ENCODE measurements at places on chromosomes 16 and 17. TPM values are rescaled to one million over a fixed set of nuclear protein-coding genes. Genes with fewer than 3 reads are reported as not detected.

Gene IKZF3
- 0.31 TPM for total RNA-seq

Gene TP53TG3B
- not detected for total RNA-seq

Gene EIF5A
- total RNA-seq, result 978 TPM

DNA sequence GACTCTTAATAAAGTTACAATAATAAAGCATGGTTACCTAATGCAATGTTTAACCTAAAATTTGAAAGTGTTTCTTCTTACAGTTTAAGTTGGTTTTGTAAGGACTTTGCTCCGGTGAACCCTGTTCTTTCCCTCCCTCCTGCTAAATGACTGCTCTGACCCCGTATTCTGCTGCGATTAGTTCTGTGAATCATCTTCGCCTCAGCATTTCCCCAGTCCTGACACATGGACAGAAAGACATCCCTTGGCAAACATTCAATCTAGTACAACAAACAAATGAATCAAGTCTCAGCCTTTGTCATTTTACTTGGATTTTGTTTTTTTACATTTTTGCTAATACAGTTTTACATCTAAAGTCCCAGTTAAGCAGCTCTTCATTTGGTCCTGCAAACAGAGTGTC is 15.4 kb downstream of the KCNJ2 start:
- no peak overlapping the region for H3K27ac ChIP-seq
- H3K36me3 ChIP-seq, result no peaks in the 10 kb centered on the region
- no peak overlapping the region for H3K4me3 ChIP-seq
- DNase-seq, result no peak
- no peaks in the 10 kb centered on the region for H3K4me1 ChIP-seq

- no peak overlapping the region for H3K4me3 ChIP-seq
- 0 out of 2 replicates have a peak, but pooled peaks cover 1% of the 10 kb centered on the region for H3K4me1 ChIP-seq
- H3K27me3 ChIP-seq, result no peaks in the 10 kb centered on the region
- no peak overlapping the region for H3K27ac ChIP-seq
These were observed 75.1 kb downstream of the METRNL start for GRCh38 chr17:83154311-83155127.

DNA sequence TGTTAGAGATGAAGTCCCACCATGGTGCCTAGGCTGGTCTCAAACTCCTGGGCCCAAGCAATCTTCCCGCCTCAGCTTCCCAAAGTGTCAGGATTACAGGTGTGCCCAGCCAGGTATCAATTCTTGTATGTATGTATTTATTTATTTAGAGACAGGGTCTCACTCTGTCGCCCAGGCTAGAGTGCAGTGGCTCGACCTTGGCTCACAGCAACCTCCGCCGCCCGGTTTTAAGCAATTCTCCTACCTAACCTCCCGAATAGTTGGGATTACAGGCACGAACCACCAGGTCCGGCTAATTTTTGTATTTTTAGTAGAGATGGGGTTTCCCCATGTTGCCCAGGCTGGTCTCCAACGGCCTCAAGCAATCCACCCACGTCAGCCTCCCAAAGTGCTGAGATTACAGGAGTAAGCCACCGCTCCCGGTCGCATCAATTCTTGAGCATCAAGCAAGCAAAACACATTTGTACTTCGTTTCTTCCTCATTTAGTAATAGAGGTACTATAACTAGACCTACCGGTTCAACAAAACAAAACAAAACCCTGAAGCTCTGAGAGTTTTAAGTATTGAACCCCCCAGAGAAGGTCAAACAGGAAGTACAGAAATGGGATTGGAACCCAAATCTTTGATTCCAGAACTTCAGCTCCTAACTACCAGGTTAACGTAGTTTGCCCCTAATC is 1.0 kb upstream of the ZNF500 start:
- no peak overlapping the region for H3K27ac ChIP-seq
- H3K36me3 ChIP-seq, result no peaks in the 10 kb centered on the region
- H3K4me1 ChIP-seq, result no peaks in the 10 kb centered on the region
- H3K27me3 ChIP-seq, result no peaks in the 10 kb centered on the region

GRCh38 chr16:69443927-69444631 is 19.7 kb downstream of the CYB5B start:
- no peaks in the 10 kb centered on the region for H3K4me1 ChIP-seq
- no peak for DNase-seq
- H3K4me3 ChIP-seq, result no peak overlapping the region

GRCh38 chr17:35804658-35805192 is 4.6 kb upstream of the TAF15 start:
- DNase-seq, result peak; percentile 83
- H3K36me3 ChIP-seq, result no peaks in the 10 kb centered on the region
- H3K4me1 ChIP-seq, result no peaks in the 10 kb centered on the region
- H3K4me3 ChIP-seq, result no peak overlapping the region

DNA sequence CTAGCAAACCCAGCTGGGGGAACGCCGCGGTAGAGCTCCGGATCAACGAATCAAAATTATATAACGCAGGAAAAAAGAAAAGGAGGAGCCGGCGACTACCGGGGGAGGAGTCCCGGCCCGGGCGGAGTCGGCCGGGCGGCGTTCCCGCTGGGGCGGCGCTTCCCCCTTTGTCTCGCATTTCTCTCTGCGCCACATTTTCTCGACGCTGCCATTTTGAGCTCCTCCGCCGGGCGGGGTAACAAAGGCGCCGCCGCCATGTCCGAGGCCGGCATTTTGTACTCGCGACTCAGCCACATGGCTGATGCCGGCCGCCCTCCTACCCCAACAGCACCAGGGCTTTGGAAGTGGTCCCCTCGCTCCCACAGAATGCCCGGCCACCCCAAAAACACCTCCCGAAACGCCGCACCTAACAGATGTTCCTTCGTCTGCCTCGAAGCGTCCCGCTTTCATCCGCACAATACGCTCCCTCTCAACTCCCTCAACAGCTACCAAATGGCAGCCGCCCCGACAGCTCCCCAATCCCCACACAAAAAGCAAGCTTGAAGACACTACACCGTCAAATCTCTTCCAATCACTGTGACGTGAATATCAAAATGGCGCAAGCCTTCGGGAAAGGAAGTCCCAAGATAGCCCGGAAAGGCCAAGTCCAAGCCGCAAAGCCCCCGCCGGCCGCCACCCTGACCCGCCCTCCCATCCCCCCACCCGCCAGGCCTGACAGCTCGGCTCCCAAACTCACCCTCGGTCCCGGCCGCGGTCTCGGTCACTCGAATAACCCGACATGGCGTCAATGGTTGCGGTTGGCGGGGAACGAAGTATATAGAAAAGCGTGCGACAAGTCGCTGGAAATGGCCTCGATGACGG is 519 bp downstream of the DDX5 start:
- H3K27me3 ChIP-seq, result no peaks in the 10 kb centered on the region
- no peaks in the 10 kb centered on the region for H3K4me1 ChIP-seq
- peak; percentile 76 for DNase-seq
- peak overlapping the region; percentile 100 for H3K4me3 ChIP-seq
- H3K36me3 ChIP-seq, result peaks cover 63% of the 10 kb centered on the region

DNA sequence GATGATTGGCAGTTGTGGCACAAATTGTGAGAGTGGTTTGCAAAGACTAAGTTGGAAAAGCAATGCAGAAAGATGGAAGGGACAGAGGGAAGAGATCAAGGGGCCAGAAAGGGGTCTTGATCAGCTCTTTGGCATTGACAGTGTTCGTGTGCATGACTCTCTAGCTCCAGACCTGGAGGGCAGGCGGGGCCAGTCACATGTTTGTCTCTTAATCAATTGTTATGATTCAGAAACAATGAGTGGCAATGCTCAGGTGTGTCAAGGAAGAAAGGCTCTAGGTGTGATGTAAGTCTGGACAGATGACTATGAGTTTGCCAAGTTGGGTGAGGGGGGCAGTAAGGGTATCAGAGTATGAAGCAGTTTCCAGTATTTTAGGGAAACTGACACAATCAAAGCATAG is 32.1 kb downstream of the WSB1 start:
- H3K36me3 ChIP-seq, result no peaks in the 10 kb centered on the region
- peak; percentile 10 for DNase-seq
- no peak overlapping the region for H3K27ac ChIP-seq
- H3K4me3 ChIP-seq, result no peak overlapping the region
- H3K27me3 ChIP-seq, result no peaks in the 10 kb centered on the region

DNA sequence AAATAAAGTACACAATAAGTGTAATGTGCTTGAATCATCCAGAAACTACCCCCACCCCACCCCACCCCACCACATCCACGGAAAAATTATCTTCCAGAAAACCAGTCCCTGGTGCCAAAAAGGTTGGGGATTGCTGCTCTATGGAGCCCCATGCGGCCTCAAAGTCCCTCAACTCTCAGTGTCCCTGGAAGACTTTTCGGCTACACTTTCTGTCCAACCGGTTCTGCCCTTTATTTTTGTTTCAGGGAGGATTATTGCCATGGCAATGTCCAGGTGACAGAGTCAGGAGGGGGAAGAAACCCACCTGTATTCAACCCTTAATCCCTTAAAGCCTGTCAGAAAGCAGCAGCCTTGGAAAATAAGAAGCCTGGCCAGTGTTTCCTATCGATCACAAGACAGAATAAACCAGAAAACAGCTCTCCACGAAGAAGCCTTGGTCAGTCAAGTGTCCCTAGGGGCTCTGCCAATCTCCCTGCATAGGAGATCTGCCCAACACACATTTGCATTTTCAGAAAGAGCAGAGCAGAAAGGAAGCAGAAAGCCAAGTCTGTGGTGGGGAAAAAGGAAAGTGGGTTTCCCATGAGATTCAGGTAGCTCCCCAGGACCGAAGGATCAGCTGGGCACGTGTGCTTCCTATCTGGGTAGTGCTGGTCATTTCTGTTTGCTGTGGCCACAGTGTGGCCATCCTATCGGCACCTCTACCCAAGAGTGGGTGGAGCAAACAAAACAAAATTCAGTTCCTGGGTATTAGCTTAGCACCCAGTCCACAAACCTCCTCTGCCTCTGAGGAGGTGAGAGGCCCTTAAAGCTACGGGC is 342.7 kb downstream of the SOX9 start:
- DNase-seq, result no peak
- H3K27me3 ChIP-seq, result no peaks in the 10 kb centered on the region
- no peak overlapping the region for H3K27ac ChIP-seq
- H3K36me3 ChIP-seq, result no peaks in the 10 kb centered on the region
- peaks cover 3% of the 10 kb centered on the region for H3K4me1 ChIP-seq
- no peak overlapping the region for H3K4me3 ChIP-seq

GRCh38 chr16:86664522-86665318 is 86.4 kb downstream of the FOXL1 start:
- H3K36me3 ChIP-seq, result no peaks in the 10 kb centered on the region
- H3K27me3 ChIP-seq, result no peaks in the 10 kb centered on the region
- H3K4me1 ChIP-seq, result peaks cover 4% of the 10 kb centered on the region

DNA sequence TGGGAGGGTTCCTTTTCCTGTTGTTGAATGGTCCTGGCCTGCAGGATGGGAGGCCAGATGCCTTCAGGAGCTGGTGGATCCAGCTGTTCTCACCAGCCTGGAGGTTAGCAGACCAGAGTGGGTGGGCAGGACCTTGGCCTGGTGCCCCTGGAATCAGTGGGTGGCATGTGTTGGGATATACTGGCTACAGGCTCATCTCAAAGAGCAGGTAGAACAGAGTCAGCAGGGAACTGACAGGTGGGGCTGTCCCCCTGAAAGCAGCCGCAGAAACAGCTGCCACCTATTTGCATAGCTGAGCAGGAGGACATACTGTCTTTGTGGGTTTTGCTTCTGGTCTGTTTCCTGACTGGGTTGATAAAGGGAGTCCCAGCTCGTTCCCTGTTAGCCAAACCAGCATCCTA is 144.1 kb downstream of the RAB11FIP4 start:
- no peaks in the 10 kb centered on the region for H3K27me3 ChIP-seq
- H3K4me1 ChIP-seq, result no peaks in the 10 kb centered on the region
- DNase-seq, result peak; percentile 30

GRCh38 chr17:43648916-43649315 is 12.8 kb downstream of the MEOX1 start:
- no peaks in the 10 kb centered on the region for H3K27me3 ChIP-seq
- no peak for DNase-seq
- H3K36me3 ChIP-seq, result no peaks in the 10 kb centered on the region

DNA sequence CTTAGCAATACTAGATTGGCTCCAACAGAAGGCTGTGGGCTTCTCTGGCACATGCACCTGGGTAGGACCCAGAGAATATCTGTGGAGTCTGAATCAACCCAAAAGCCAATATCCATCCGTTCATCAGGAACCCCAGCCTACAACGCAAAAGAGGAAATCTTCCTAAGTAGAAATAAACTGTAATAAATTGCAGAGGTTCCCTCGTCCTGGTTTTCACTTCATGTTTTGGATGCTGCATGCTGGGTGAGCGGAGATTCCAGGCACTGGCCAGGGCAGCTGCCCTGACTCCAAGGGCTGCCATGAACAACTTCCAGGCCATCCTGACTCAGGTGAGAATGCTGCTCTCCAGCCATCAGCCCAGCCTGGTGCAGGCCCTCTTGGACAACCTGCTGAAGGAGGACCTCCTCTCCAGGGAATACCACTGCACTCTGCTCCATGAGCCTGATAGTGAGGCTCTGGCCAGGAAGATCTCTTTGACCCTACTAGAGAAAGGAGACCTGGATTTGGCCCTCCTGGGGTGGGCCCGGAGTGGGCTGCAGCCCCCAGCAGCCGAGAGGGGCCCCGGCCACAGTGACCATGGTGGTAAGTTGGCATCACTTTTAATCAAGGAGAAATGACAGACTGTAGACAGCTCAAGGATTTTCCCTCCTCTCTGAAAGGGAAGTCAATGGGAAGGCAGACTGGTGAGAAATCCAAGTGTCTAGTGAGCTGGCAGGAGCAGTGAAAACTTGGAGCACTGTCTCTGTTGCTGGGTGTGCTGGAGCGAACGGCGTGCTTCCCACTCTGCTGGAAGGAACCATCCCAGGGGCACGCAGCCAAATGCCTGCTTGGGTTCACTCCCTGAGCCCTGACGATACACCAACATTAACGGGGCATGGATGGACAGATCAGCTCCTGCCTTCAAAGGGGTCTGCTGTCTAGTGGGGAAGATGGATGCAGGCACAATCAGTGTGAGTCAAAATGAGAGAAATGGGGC is 10.7 kb upstream of the CIITA start:
- no peak overlapping the region for H3K4me3 ChIP-seq
- no peak for DNase-seq
- H3K4me1 ChIP-seq, result no peaks in the 10 kb centered on the region
- H3K36me3 ChIP-seq, result no peaks in the 10 kb centered on the region

DNA sequence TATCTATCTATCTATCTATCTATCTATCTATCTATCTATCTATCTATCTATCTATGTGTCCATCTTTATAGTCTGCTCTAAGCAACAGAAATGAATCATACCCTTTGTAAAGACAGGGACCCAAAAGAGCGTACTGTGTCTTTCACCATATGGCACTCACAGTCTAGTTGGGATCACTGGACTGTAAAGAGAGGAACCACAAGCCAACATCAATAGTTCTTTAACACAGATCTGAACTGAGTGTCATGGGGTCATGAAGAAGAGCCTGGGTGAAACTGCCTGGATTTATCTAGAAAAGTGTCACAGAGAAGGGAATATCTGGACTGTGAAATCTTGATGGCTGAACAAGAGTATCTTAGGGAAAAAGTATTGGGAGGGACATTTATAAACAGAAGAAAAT is 619.1 kb upstream of the SOX9 start:
- H3K4me3 ChIP-seq, result no peak overlapping the region
- no peak overlapping the region for H3K27ac ChIP-seq
- no peak for DNase-seq
- no peaks in the 10 kb centered on the region for H3K27me3 ChIP-seq
- H3K36me3 ChIP-seq, result no peaks in the 10 kb centered on the region

GRCh38 chr16:50066482-50067289 is 916 bp downstream of the HEATR3 start:
- no peak overlapping the region for H3K27ac ChIP-seq
- DNase-seq, result no peak
- H3K27me3 ChIP-seq, result no peaks in the 10 kb centered on the region
- H3K4me1 ChIP-seq, result no peaks in the 10 kb centered on the region
- peaks cover 6% of the 10 kb centered on the region for H3K36me3 ChIP-seq
- H3K4me3 ChIP-seq, result peak overlapping the region; percentile 81

GRCh38 chr16:20042848-20043247 is 30.8 kb downstream of the GPR139 start:
- no peak for DNase-seq
- H3K4me1 ChIP-seq, result peaks cover 7% of the 10 kb centered on the region
- no peaks in the 10 kb centered on the region for H3K36me3 ChIP-seq
- H3K4me3 ChIP-seq, result no peak overlapping the region
- H3K27ac ChIP-seq, result no peak overlapping the region

Data from H9 (cell line).